ENCODE measurements at places on chromosomes 1 and 21.

DNA sequence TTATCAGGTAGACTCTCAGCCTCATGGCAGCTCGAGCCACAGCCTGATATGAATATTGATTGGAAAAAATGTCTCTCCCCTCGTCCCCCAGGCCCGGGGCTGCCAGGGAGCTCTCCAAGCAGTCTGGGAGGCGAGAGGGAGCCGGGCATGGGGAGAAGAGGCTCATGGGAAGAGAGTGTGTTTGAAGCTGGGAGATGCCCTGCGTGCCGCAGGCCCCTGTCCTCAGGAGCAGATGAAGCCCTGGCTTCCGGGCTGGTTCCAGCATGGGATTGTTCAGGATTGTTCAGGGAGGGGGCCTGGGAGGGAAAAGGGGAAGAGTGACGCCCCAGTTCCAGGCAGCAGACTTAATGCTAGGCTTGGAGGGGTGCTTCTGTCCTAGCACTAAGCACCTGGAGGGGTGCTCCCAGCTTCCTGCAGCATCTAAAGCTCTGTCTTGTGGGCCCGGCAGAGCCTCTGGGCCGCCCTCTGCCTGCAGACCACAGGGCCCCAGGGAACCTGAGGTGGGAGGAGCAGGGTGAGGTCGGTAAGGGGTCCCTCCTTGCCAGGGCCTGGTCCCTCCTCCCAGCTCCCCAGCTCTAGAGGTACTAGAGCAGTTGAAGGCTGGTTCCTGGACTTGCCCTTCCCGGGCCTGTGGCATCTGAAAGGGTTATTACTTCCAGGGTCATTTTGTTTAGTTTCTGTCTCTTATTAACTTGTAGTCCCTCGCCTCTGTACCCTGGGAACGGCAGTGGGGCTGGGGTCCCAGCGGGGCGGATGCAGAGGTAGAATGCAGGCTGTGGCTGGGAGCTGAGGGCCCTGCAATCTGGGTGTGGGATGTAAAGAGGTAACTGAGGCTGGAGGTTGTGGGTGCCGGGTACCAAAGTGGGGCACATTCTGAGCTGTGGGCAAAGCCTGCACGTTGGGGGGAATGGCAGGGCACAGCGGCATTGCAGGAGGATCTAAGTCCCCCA is 334.8 kb upstream of the VAMP3 start:
- DNase-seq = no peak

DNA sequence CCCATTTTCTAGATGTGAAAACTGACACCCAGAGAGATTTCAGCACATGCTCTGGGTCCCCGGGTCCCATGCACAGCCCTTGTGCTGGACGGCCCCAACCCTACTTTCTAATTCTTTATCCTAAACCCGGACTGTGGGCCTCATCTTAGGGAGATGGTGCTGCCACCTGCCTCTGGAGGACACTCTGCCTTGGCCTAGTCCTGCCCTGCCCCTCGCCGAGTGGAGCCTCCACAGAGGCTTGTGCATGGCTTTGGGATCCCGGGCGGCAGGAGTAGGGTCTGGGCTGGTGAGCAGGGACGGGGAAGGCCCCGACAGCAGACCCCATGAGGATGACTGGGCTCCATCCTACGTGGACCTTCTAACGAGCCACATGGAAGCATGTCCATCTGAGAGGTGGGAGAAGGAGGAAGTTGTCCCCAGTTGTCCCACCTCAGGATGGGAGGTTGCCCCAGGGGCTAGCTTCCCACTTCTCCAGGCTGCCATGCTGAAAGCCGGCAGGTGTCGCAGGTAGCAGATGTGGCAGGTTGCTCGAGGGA is 12.4 kb downstream of the MX2 start:
- DNase-seq = no peak

GRCh38 chr1:203346769-203347102 is 4.2 kb downstream of the FMOD start:
- no peak for DNase-seq

DNA sequence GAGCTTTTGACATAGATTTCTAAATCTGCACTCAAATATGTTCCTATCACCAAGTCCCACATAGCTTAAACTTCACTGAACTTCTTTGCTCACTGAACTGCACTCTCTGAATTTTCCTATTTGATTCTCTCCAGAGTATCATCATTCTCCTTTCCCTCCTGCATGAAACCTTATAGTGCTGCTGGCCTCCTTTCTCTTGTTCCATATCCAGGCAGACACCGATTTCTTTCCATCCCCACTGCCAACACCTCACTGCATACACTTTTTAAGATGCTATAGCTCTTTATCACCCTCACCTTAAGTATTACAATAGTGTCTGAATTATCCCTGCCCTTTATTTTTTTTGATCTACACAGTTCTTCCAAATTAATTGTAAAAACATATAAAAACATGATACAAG is 3.1 kb upstream of the TRIM45 start:
- no peak for DNase-seq

- no peak for DNase-seq
These were observed 77.4 kb downstream of the FOXD2 start for GRCh38 chr1:47515164-47515789.

DNA sequence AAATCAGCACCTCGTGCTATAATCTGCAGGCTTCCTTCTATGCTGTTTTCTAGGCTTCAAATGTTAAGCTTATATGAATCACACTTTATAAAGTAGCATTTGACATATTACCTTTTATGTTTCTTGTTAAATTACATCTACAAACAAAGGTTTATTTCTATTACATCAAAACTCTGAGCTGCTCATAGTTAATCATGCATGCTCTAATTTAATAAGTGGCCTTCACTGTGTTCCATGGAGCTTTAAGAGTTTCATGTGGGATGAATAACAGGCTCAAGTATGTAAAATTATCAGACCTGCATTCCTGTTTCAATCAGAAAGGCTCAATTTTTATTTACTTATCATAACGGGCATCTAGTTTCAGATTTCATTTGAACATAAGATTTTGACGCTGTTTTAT is 13.0 kb downstream of the SLC19A2 start:
- no peak for DNase-seq

DNA sequence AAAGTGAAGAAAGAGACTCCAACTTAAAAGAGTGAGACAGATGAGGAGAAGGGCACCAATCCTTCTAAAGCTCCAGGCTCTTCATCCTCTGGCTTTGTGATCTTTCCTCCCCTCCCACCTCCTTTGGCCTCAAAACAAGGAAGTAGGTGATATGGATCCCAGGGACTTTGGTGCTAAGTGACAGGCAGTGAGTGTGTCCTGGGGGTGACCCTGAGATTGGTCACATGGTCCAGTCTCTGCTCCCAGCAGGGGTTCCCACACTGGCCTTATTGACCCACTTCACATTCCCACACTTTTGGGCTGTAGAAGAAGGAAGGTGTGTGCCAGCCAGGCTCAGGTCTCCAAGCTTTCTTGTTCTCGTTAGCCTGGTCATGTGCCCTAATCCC is 401.2 kb upstream of the PROX1 start:
- no peak for DNase-seq

Data from stimulated activated CD8-positive, alpha-beta memory T cell treated with anti-CD3 and anti-CD28 coated beads, Interleukin-15, amount 100 ng/mL, for 48 hours (primary cell).